NCI-H187 (cell line): ENCODE measurements at places on chromosomes 13 and 19.
A peak's percentile ranks its signal among the peaks of the same experiment; 100 is the strongest.

GRCh38 chr13:56909896-56910600 lies 230.7 kb upstream of the PRR20A start:
- DNase-seq = no peak

- no peak for DNase-seq
Measured at GRCh38 chr19:3816566-3817218, 30.5 kb upstream of the MATK start.

DNA sequence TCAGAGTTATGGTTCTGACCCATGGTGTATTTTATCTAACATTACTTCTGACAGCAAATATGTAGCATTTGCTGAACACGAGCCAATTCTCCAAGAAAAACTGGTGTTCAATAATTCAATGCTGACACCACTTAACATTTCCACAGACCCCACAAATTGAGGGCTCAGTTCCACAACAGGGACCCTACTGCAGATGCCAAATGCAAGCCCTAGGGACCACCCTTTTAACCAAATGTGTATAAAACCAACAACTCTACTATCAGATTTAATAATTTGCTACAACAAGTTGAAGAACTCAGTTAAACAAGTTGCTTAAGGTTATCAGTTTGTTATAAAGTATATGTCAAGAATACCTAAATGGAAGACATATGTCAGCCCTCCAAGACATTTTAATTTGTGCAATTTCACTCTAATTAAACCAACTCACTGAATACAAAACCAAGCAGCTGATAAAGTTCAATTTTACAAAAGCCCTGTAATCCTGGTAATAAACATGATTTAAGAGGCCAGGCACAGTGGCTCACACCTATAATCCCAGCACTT lies 6.7 kb downstream of the ZNF44 start:
- DNase-seq = no peak

- peak; percentile 14 for DNase-seq
Measured at GRCh38 chr19:2015608-2015950, at the start of gene BTBD2. Gene BTBD2 (minus strand): TSS chr19:2015714. CDS start chr19:2015703, 11 bp downstream.

DNA sequence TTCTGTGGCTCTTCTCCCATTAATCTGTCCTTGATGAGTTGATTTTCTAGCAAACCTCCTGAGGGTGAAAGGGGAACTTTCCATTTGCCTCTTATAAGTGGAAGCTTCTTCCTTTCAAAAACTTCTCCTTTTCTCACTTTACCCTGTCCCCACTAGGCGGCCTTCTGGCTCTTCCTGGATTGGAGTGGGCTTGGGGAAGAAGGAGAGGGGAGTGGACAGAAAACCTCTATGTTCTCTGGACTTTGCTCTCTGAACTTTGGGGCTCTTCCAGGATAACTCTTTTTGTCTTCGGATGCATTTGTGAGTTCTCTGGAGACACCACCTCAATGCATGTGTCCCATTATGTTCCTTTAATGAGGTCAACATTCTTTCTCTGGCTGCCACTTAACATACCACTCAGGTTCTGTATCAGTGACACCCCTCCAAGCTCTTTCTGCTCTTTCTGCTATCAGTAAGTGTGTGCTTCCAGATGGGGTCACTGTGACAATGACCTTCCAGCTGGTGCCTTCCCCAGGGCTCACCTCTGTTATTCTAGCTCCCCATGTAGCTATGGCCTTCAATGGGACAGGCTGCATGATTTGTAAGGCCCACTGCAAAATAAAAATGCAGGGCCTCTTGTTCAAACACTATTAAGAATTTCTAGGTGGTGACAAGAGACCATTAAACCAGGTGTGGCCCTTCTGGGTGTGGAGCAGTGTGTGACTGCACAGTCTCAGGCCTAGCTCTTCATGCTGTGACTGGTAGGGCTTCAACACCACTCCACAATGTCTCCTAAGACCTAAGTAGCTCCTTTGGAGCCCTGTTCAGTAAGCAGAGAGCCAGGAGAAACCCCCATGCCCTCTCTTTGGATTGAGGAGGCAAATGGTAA lies 389.2 kb downstream of the EFNB2 start:
- DNase-seq = peak; percentile 44

- peak; percentile 56 for DNase-seq
Measured at GRCh38 chr13:100646030-100646673, 28.4 kb downstream of the TMTC4 start.

DNA sequence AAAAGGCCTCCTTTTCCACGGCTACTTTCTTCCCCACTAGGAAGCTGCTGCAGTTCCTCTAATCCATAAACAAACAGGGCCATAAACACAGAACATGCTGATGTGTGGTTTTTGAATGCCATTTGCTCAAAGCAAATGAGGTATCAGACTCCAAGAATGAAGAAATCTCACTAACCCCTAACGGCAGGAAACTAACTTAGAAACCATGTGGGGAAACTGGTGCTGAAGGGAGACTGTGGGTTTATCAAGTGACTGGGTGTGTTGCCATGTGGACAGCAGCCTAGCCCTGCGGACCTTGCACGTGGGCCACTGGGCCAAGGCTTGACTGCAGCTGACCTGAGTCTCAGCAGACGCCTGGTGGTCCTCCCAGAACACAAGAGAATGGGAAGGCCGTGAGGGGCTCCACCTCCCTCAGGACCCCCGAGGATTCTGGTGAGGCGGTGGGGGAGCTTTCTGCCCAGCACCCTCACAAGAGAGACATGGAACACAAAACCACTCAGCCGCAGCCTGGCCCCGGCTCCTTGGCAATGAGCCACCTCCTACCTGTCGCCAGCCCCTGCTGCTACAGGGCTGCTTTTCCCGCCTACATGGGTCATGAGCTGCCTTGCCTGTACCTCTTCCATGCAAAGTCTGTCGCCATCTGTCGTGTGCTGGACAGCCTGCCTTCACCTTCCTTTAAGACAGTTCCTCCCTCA lies 10.6 kb downstream of the SLC15A1 start:
- DNase-seq = no peak

DNA sequence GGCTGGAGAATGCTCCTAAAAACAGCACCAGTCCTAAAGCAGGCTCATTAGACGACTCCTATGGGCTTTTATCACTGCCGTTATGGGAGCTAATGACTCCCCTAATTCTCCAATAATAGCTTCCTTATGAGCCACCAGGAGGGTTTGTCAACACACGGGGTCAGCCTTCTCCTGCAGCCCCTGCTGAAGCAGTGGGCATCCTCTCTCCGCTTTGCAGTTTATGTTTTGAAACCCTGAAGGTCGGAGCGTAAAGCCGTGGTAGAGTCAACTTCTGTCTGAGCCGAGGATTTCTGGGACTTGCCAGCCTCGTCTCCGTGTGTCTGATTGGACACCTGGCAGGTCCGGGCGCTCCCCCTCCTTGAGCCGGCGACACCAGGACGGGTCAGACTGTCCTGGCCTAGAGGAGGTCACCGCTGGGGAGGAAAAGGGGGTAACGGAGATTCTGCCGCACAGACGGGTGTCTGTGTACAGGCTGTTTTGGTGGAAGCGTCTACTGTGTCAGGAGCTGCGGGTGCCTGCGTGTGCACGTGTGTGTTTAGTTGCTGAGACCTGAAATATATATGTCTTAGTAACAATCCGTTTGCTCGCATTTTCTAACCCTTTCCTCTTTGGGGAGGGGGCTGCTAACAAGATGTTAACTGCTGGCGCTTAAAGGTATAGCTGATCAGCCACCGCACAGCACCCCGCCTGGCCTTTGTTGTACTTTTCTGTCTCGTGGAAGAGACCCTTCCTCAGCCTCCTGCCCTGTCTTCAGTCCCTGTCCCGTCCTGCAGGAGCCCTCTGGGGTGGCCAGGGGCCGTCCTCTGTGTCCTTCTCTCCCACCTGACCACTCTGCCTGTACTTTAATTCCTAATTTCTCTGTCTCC lies 1.9 kb downstream of the KDM4B start:
- DNase-seq = no peak

- no peak for DNase-seq
Measured at GRCh38 chr13:30156270-30156669, 151.1 kb downstream of the KATNAL1 start.

- DNase-seq = peak; percentile 12
Measured at GRCh38 chr19:7869910-7870511, 4.2 kb downstream of the PRR36 start.

- DNase-seq = no peak
Measured at GRCh38 chr13:39039041-39039440, 785 bp downstream of the NHLRC3 start.

GRCh38 chr13:54636231-54636630 lies 1607.6 kb downstream of the OLFM4 start:
- no peak for DNase-seq

- no peak for DNase-seq
Measured at GRCh38 chr13:71285700-71286099, 581.3 kb downstream of the DACH1 start.

GRCh38 chr19:48630296-48631063 lies 6.7 kb downstream of the DBP start:
- no peak for DNase-seq

DNA sequence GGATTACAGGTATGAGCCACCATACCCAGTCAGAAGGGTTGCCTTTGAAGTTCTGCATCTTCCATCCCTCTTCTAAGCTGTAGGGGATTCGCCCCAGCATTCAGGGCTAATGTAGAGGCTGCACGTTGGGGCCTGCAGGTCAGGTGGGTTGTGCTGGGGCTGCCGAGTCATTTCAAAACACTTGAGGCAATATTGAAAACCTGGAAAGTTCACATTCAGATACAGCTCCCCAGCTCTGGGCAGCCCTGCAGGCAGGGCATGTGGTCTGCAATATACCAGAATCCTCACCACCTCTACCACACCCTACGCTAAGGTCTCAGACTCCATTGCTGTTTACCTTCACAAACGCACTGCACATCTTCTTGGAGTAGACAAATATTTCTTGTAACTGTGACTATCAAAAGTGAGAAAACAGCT lies 24.6 kb downstream of the CCNE1 start:
- DNase-seq = no peak

GRCh38 chr19:40190891-40191835 lies at the start of gene MAP3K10:
Gene MAP3K10 (plus strand): TSS chr19:40191426. CDS start chr19:40192032, 606 bp downstream.
- peak; percentile 45 for DNase-seq
